D721Med (cell line): ENCODE measurements at places on chromosomes 6 and 20.

GRCh38 chr20:43536817-43537440, 21.9 kb upstream of the SGK2 start:
- no peak for DNase-seq

DNA sequence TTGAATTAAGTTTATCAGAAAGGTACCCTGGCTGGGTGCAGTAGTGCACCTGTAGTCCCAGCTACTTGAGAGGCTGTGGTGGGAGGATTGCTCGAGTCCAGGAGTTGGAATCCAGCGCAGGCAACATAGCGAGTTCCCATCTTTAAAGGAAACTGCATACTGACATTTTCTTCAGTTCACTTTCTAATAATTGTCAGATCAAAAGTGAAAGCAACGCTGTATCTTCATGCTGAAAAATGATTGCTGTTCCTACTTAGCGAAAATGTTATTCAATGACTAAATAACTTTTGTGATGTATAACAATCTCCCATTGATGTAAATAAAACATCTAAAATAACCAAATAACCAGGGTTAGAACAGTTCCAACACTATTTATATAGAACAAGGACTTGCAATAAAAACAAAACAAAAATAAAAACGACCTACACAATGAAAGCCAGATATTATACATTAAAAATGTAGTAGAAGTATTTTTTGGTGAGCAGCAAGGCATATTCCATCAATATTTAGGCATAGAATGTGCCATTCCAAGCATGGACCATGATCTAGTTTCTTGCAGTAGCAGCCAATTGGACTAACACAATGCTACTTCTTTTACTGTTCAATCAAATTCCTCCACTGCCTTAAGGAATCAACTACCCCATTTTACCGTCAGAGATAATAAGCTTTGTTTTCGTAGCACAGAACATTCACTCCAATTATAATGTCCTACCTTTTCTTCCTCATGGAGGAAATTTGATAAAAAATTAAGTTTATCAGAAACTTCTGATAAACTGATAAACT, 1.5 kb downstream of the LATS1 start:
- DNase-seq = no peak

DNA sequence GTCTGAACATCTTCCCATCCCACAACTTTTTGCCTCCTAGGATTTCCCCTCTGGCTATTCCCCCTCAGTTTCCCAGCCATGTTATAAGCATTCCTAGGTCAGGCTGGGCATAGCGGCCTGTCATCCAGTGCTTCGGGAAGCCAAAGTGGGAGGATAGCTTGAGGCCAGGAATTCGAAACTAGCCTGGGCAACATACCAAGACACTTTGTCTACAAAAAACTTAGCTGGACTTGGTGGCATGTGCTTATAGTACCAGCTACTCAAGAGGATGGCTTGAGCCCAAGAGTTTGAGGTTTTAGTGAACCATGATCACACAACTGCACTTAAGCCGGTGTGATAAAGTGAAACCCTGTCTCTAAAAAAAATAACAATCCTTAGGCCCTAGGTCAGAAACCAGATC, 447.4 kb downstream of the KIF16B start:
- DNase-seq = no peak

GRCh38 chr20:4067600-4068261, 52.4 kb upstream of the RNF24 start:
- no peak for DNase-seq

DNA sequence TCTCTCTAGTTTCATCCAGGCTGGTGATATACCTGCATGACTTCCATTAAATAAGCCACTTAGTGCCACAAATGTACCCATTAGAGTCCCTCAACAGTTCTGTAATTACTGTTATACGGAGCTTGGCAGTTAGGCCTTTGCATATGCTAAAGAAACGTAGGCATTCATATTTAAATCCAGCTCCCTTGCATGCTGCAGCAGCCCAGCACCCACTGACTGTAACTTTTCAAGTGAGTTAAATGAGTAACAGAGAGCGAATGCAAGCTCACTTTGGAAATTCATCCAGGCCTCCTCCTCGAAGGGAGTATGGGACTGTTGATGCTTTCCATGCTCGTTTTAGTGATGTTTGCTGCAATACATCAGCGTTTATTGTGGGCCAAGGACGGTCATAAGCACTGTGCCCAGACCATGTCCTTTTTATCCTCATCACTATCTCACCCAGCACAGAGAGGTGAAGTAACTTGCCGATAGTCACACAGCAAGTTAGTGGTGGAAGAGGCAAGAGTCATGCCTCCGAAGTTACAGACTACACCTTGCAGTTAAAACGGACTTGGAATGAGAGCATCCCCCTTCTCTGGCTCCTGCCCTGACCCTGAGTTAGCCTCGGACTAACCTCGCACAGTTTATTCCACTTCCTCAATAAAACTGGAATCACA, 179.4 kb upstream of the PDE10A start:
- DNase-seq = no peak

GRCh38 chr6:122692175-122692598, 82.0 kb downstream of the PKIB start:
- no peak for DNase-seq

DNA sequence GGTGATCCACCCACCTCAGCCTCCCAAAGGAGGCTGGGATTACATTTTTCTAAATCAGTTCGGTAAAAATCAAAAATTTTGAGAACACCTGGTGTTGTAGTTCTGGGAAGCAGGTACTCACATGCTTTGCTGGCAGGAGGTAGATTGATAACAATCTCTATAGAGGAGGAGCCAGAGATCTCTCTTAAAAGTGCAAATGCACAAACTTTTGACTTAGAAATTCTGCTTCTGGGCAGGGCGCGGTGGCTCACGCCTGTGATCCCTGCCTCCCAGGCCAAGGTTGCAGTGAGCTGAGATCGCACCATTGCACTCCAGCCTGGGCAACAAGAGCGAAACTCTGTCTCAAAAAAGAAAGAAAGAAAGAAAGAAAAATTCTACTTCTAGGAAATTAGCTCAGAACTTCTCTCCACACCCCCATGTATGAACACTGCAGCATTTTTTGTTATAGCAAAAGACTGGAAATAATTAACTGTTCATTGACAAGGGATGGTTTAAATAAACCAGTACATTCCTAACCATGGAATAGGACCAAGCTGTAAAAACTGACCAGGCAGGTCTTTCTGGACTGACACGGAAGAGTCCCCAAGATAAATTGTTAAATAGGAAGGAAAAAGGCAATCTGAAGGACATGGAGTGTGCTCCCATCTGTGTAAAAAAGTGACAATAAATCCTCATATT, 14.4 kb upstream of the TRIB3 start:
- DNase-seq = no peak

DNA sequence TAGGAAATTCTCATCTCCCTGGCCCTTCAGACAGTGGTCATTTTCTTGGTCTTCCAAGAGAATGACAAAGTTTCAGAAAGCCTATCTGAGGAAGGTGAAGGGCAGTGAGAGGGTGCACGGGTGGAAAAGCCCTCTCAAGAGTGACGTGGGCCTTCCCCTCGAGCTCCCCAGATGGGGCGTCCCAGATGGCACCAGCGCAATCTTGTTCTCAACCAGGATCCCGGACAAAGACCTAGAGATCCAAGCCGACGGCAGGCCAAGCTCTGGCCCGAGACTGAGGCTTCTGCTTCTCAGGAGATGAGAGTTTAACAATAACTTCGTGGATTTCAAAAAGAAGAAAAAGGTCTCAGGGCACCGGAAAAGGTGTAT, 797 bp upstream of the ZNF133 start:
- DNase-seq = no peak

DNA sequence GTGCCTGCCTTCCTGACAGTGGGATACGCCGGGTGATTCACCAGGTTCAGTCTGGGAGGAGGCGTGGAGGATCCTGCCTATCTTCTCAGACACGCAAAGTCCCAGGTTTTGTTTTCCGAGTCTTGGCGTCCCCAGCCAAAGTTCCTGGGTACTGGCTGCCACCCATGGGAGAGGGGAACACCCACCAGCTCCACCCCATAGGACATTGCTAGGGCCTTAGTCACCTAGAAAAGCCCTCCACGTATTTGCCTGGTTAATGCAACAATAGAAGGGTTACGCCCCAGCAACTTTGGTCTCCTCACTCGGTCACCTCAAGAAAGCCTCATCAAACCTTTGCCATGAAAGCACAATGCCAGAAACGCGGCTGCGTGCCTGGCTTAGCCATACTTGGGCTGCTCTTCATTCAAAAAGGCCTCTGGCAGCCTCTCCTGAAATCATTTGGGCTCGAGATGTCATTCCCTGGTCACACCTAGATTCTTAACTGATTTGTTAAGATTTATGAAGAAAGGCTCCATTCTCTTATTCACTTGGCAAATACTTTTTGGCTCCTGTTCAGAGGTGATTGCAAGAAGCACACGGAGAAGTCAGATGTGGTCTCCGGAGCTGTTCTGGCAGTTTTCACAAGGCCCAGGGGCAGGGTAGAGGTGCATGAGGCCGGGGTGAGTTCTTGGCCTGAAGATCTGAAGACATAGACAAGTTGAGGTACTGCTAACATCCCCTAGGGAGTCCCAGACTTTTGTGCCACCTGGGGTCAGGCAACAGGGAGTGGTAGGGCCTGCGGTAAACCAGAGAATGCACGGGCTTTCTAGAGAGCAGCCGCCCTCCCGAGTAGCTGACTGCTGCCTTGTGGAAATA, 35.5 kb upstream of the ZNF133 start:
- no peak for DNase-seq

DNA sequence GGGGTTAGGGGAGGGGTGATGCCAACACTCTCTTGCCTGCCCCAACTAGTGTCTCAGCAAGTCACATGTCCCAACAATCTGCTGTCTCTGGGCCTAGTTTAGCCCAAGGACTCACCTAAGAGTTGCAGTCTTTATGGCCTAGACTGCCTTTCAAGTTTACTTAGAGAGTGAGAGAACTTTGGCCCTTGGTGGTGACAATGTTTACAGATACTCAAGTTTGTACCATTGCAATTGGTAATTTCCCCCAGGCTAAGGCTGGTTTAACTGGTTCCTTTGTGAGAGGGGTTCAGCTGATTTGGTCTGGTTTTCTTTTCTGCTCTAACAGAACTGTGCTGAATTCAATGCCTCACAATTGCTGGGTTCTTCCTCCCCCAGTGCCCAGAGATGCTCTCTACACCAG, 1279.9 kb upstream of the EYS start:
- DNase-seq = no peak

DNA sequence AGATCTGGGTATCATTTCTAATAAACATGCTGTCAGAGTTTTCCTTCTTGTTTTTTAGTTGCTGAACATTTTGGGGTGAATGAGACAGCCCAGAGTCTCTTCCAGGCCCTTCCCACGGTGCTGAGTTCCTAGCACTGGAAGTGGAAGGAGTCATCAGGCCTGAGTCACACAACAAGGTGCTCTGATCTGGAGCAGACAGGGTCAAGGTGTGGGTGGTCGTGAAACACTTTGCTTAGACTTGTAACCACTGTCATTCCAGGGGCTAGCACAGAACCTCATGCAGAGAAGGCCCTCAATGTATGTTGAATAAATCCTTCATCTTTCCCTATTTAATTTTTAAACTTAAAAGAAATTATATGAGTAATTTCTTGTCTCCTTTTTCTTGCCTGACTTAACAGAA, 60.6 kb downstream of the TXLNB start:
- DNase-seq = no peak

DNA sequence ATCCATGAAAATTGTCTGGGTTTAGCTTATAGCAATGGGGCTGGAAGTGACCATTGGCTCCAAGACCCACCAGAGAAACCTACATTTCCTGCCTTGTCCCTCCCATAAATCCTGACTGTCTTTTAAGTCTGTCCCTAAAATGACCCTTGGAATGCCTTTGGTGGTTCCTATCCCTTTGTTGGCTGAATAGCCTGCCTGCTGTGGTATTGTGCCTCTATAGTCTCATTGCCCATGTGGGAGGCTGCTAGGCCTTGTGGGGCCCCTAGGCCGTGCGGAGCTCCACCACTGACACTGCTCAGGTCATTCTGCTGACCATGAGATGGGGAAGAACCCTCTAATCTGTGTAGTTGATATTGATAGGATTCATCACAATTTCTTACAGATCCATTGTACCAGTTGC, 43.3 kb downstream of the SCP2D1 start:
- no peak for DNase-seq

- no peak for DNase-seq
Observed at GRCh38 chr6:44906761-44907160, 421.4 kb upstream of the RUNX2 start.

DNA sequence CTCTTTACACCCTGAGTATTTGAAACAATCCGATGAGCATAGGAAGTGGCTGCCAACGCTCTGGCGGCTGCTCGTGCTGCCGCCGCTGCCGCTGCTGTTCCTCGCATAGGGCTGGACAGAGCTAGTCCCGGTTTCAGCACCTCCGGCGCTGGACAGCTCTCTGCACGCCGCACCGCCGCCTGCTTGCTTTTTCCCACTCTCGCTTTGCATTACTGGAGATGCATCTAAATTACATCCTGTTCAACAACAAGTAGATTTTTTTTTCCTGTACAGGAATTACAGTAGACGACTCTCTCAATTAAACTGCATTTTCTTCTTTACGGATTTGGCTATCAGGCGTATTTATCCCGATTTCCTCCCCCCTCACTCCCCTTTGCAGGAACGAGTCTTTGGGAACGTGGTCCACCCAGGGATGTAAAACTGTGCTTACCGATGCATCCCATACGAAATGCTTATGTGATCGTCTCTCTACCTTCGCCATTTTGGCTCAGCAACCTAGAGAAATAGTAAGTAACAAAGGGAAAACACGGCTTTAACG, 563.8 kb downstream of the LMBRD1 start:
- DNase-seq = no peak

- no peak for DNase-seq
Observed at GRCh38 chr6:80382811-80383210, 276.3 kb downstream of the BCKDHB start.

- no peak for DNase-seq
Observed at GRCh38 chr20:4809707-4810106, 88.0 kb downstream of the PRND start.

- DNase-seq = no peak
Observed at GRCh38 chr6:26225848-26226578, 138.8 kb downstream of the HFE start.

DNA sequence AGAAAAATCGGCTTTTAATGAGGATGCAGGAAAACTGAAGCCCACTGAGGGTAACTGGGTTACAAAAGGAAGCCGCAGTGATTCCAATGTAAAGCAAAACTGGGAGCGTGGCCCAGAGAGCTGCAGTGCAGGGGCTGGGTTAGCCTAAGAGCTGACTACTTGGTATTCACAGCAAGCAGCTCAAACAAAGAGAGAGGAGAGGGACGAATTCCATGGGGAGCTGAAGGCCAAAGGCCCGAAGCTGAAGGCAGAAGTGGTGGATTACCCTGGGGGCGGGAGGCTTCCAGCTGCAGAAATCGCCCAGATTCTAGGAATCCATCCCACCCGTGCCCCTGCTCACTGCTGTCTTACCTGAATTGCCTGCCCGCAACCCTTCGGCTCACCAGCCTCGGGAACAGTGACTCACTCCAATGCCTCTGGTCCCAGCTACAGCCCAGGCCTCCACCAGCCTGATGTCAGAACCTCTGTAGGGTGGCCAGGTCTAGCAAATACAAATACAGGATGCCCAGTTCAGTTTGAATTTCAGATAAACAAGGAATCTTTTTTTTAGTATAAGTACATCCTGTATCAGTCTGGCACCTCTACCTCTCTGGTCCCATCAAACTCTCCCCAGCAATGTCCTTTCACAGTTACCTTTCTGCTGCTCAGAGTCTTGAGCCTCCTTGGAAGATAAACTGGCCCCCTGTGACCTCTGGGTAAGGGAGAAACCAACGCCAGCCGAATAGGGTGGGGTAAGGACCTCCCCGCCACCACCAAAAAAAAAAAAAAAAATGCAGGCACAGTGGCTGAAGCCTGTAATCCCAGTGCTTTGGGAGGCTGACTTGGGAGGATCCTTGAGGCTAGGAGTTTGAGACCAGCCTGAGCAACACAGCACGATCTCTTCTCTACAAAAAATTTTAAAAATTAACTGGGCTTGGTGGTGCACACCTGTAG, 14.6 kb upstream of the ZMYND8 start:
- no peak for DNase-seq
